ENCODE measurements at places on chromosomes 5 and 9. TPM values are rescaled to one million over a fixed set of nuclear protein-coding genes. Genes with fewer than 3 reads are reported as not detected.

GFI1B gene
- 0.12 TPM for total RNA-seq

ARID3C gene
- total RNA-seq: 0.16 TPM

NUTM2F gene
- not detected for total RNA-seq

F12 gene
- 6.5 TPM for total RNA-seq

GRCh38 chr5:107564931-107565372 lies 105.8 kb downstream of the EFNA5 start:
- H3K27me3 ChIP-seq: peaks cover 28% of the 10 kb centered on the region
- no peak overlapping the region for H3K4me3 ChIP-seq
- no peaks in the 10 kb centered on the region for H3K36me3 ChIP-seq
- no peak overlapping the region for H3K27ac ChIP-seq
- H3K4me1 ChIP-seq: no peaks in the 10 kb centered on the region

GRCh38 chr9:99513441-99514112 lies 291.5 kb downstream of the SEC61B start:
- H3K4me3 ChIP-seq: no peak overlapping the region
- H3K27me3 ChIP-seq: peaks cover 15% of the 10 kb centered on the region
- peaks cover 7% of the 10 kb centered on the region for H3K4me1 ChIP-seq
- no peak for DNase-seq
- H3K27ac ChIP-seq: no peak overlapping the region

GRCh38 chr9:72880821-72881220 lies 72.0 kb downstream of the ALDH1A1 start:
- H3K4me1 ChIP-seq: no peaks in the 10 kb centered on the region
- no peak overlapping the region for H3K27ac ChIP-seq
- no peaks in the 10 kb centered on the region for H3K27me3 ChIP-seq

- H3K27ac ChIP-seq: no peak overlapping the region
- no peak overlapping the region for H3K4me3 ChIP-seq
- H3K36me3 ChIP-seq: no peaks in the 10 kb centered on the region
- H3K4me1 ChIP-seq: no peaks in the 10 kb centered on the region
Measured at GRCh38 chr5:178831049-178831448, 28.7 kb upstream of the ZNF354B start.

DNA sequence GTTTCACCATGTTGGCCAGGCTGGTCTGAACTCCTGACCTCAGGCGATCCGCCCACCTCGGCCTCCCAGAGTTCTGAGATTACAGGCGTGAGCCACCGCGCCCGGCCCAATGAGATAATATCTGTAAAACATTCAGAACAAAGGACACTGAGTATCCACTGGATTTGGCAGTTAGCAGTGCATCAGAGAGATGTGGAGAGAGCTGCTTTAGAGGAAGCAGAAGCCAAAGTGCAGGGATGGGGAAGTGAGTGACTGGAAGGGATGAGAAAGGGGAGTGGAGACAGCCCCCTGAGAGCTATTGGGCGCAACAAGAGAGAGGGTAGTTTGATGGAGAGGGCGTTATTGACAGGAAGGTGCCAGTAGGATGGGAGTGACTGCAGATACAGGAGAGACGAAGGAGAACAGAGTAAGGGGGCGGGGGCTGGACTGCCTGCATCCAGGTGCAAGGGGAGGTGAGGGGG lies 157.5 kb upstream of the SHB start:
- H3K4me3 ChIP-seq: peak overlapping the region; percentile 41
- H3K27ac ChIP-seq: no peak overlapping the region
- peaks cover 17% of the 10 kb centered on the region for H3K4me1 ChIP-seq
- peaks cover 5% of the 10 kb centered on the region for H3K36me3 ChIP-seq
- DNase-seq: no peak
- no peaks in the 10 kb centered on the region for H3K27me3 ChIP-seq

DNA sequence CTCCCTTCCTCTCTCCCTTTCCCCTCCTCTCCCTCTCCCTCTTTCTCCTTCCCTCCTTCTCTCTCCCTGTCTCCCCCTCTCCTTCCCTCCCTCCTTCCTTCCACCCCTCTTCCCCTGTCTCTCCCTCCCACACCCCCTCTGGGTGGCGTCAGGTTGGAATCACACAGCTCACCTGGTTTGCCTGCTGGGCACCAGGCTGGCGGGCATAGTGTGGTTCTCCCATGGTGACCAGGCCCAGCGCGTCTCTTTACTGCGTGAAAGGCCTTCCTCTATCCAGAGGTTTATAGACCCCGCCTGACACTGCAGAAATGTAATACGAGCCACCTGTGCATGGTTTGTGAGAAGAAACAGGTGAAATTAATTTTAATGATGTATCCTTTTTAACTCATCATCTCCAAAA lies 76.2 kb downstream of the MRPL36 start:
- no peak overlapping the region for H3K4me3 ChIP-seq
- H3K4me1 ChIP-seq: peaks cover 7% of the 10 kb centered on the region
- DNase-seq: no peak
- peaks cover 2% of the 10 kb centered on the region for H3K36me3 ChIP-seq
